Cerebellar nuclear complex (tissue), 1 donor: ENCODE measurements at places on chromosomes 2 and 18.

- no peak for DNase-seq
Observed at GRCh38 chr2:44769349-44770011, 172.0 kb upstream of the SIX3 start.

DNA sequence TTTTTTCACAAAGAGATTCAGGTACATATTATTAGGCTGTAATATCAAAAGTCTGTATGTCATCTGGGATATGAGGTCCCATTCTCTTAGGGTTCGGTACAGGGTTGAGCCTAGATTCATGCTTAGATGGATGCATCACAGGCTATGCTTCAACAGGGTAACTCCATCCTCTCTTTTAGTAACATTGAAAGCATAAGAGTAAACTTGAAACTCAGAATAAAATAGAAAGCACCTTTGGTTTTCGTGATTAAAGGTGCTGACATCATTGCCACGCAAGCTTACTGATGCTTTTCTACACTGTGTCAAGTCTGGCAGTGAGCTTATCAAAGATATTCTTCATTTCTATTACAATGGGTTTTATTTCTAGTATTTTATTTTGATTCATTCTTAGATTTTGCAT, 419.1 kb upstream of the DSEL start:
- no peak for DNase-seq

DNA sequence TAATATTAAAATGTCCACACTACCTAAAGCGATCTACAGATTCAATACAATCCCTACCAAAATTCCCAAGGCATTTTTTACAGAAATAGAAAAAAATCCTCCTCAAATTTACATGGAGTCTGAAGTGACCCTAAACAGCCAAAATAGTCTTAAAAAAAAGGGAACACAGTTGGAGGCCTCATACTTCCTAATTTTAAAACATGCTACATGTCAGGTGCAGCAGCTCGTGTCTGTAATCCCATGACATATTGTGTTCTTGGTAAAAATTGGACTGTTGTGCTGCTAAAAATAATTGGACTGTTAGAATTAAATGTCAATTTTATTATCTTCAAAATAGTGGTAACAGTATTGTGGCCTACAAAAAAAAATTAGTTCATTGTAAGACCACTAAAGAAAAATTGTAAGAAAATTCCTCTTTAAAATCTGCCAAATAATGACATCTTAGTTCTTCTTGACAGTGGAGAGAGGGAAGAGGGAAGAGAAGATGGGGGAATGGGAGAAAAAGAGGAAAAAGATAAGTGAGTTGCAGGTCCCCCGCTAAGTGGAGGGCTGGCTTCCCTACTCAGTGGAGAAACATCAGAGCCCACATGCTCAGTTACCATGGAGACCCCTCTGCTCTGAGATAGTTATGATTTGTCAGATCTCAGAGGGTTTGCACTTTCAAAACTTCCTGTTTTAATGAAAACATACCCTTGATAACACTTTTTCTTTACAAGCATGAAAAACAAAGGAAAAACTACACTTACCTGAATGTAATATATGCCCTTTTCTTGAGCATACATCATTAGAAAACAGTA, 46.5 kb downstream of the UNC50 start:
- DNase-seq, result no peak

GRCh38 chr2:182069416-182069815, 83.8 kb downstream of the PPP1R1C start:
- no peak for DNase-seq

GRCh38 chr2:68943581-68944568, 8.8 kb downstream of the GKN2 start:
- DNase-seq, result no peak

DNA sequence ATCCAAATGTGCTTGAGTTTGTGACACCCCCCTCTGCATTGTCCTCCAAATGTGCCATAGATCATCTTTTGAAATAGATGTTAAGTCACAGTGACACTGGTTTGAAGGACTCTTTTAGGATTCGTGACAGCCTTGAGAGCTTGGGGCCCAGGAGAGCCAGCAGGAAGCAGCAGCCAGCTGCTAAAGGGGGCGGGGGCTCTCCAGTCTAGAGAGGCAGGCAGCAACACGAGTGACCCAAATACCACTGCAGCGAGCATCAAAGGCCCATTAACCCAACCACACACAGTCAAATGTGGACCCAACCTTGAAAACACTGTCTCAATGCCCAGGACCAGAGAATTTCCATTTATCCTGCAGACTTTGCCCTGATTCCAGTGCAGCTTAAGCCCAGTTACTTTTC, 75.6 kb downstream of the ZBTB7C start:
- DNase-seq, result no peak
